ENCODE measurements at places on chromosomes 4 and X. TPM values are rescaled to one million over a fixed set of nuclear protein-coding genes. Genes with fewer than 3 reads are reported as not detected.

ELK1 gene
- 32.3 TPM for polyA plus RNA-seq

RIBC1 gene
- polyA plus RNA-seq: 4.0 TPM

EPHA5 gene
- polyA plus RNA-seq: 0.37 TPM

KIAA1210 gene
- not detected for polyA plus RNA-seq

NPY2R gene
- not detected for polyA plus RNA-seq
